ENCODE measurements at places on chromosomes 5 and 9.

- DNase-seq = no peak
Measured at GRCh38 chr5:54573812-54574489, 56.4 kb downstream of the SNX18 start.

DNA sequence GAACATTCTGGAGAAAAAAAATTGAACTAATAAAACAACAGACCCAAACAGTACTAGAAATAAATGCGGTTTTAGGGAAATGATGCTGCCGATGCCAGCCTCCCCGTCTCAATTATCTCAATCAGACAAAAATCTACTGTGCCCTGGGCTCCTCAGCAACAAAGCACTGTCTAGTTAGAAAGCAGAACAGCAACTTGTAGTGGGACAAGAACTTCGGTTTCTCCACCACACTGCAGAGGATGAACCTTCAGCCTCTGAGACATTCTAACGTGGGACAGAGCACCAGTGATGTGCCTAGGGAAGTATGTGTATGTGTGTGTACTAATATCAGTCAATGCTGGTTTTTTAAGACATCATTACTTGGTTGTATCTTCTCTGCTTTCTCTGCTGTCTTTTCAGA is 11.1 kb upstream of the CAST start:
- no peak for DNase-seq

GRCh38 chr9:74503666-74504065 is 6.5 kb downstream of the RORB start:
- DNase-seq = no peak

DNA sequence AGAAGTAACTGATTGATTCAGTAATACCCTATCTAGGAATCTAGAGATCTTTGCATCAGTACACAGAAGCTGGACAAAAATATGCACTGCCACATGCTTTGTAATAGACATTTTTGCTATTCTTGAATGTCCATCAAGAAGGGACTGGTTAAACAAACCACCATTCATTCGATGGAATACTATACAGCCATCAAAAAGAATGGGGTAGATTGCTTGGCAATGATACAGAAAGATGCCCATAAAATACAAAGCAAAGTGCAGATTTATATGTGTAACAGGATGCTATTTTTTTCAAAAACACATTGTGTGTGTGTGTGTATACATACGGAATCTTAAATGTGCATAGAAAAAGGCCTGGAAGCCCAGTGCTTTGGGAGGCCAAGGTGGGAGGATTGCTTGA is 7.6 kb downstream of the TNIP1 start:
- DNase-seq = no peak

- no peak for DNase-seq
Measured at GRCh38 chr5:176650354-176650884, 3.1 kb downstream of the TSPAN17 start.

- no peak for DNase-seq
Measured at GRCh38 chr5:125004009-125004408, 257.6 kb upstream of the ZNF608 start.

- DNase-seq = no peak
Measured at GRCh38 chr5:67652201-67652600, 455.6 kb upstream of the CD180 start.

GRCh38 chr9:134221273-134222017 is 57.1 kb upstream of the RNU6ATAC start:
- DNase-seq = no peak

GRCh38 chr5:75461679-75462078 is 49.8 kb downstream of the CERT1 start:
- peak; percentile 30 for DNase-seq

DNA sequence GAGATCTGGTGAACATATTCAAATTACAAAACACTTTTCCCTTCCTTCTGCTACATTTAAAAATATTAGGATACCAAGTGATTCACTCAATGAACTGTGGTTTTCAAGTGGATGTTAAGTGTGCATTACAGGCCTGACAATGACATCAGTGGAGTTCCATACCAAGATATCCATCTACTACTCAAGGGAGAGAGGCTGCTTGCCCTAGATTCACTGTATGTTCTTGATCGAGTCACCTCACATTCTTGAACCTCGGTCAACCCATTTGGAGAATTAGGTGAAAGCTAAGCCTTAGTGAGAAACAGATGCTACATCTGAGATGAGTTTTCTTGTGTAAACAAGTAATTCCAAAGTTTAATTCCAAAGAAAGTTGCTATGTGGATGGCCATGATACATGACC is 142.2 kb downstream of the FGF10 start:
- no peak for DNase-seq

- no peak for DNase-seq
Measured at GRCh38 chr5:44919560-44919959, 110.8 kb downstream of the MRPS30 start.

All from activated CD4-positive, alpha-beta T cell treated with anti-CD3 and anti-CD28 coated beads, Interleukin-2, amount 50 U/mL, for 16 hours (primary cell).